ENCODE measurements at places on chromosomes 12 and 14.

GRCh38 chr14:68236582-68237458 lies 417.2 kb downstream of the RAD51B start:
- DNase-seq: no peak

DNA sequence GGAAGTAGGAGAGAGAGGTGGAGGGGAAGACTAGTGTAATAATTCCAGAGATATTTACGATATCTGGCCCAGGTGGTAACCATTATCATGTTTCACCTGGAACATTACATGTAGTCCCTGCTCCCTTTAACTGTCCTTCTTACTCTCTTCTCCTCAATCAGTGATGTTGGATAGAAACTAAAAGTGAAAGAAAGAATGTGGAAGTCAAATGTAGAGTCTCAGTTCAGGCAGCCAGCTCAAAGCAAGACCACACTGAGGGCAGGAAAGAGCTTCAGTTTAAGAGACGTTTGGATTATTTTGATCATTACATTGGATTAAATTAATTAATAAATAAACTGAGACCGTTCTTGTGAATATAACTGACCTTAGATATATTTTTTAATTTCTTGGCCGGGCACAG lies 594.4 kb downstream of the FLRT2 start:
- no peak for DNase-seq

DNA sequence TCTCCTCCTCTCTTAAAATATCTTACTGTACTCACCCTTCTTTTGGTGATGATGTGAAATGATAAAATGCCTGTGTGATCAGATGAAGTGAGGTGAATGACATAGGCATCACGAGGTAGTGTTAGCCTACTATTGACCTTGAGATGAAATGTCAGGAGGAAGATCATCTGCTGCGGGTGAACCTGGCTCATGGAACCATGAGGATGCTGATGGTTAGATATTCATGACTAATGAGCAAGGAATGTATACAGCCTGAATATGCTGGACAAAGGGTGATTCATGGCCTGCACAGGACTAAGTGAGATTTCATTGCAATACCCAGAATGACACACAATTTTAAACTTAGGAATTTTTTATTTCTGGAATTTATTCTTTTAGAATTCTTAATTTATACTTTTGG lies 89.6 kb downstream of the DAAM1 start:
- peak; percentile 71 for DNase-seq

- DNase-seq: no peak
Measured at GRCh38 chr12:124484067-124484466, 83.3 kb downstream of the NCOR2 start.
